ENCODE measurements at places on chromosomes 13 and 19.

GRCh38 chr13:45828256-45828968 lies 23.1 kb downstream of the SIAH3 start:
- no peak for DNase-seq

GRCh38 chr13:106899442-106899841 lies 331.5 kb upstream of the ARGLU1 start:
- no peak for DNase-seq

GRCh38 chr13:36766295-36766694 lies 52.7 kb upstream of the RFXAP start:
- DNase-seq = no peak

- DNase-seq = no peak
Observed at GRCh38 chr13:86932776-86933334, 738.3 kb upstream of the SLITRK5 start.

DNA sequence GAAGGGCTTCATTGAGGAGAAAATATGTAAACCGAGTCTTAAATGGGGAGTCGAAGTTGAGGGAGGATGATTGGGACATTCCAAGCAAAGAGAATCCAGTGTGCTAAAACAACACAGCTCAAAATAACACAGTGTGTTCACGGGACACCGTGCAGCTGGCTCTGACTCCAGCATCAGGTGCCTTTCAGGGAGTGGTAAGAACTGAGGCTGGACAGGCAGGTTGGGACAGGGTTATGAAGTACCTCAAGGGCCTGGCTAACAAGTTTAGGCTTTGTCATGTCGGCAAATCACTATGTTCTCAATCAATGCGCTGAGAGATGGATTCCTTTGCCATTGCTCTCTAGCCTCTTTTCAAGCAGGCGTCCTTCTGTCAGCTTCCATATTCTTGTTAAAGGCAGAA lies 27.5 kb upstream of the WDFY2 start:
- no peak for DNase-seq
